ENCODE measurements at places on chromosomes 2 and 18. TPM values are rescaled to one million over a fixed set of nuclear protein-coding genes. Genes with fewer than 3 reads are reported as not detected.

The CYP27C1 gene
- 0.08 TPM for polyA plus RNA-seq

The SETBP1 gene
- polyA plus RNA-seq: 2.3 TPM

The CKAP2L gene
- 0.05 TPM for polyA plus RNA-seq

The ERBB4 gene
- 0.07 TPM for polyA plus RNA-seq

The LIMS2 gene
- 64.9 TPM for polyA plus RNA-seq

The PLEKHH2 gene
- polyA plus RNA-seq: 5.4 TPM

All from adipose tissue (tissue), 3 donors.